ENCODE measurements at places on chromosomes 3 and 15.

- no peak for DNase-seq
Observed at GRCh38 chr3:94083261-94083660, 20.4 kb downstream of the NSUN3 start.

GRCh38 chr3:72308641-72309040 is 523.7 kb upstream of the PROK2 start:
- no peak for DNase-seq

GRCh38 chr3:177196456-177197040 is 734 bp downstream of the TBL1XR1 start:
- peak; percentile 66 for DNase-seq

DNA sequence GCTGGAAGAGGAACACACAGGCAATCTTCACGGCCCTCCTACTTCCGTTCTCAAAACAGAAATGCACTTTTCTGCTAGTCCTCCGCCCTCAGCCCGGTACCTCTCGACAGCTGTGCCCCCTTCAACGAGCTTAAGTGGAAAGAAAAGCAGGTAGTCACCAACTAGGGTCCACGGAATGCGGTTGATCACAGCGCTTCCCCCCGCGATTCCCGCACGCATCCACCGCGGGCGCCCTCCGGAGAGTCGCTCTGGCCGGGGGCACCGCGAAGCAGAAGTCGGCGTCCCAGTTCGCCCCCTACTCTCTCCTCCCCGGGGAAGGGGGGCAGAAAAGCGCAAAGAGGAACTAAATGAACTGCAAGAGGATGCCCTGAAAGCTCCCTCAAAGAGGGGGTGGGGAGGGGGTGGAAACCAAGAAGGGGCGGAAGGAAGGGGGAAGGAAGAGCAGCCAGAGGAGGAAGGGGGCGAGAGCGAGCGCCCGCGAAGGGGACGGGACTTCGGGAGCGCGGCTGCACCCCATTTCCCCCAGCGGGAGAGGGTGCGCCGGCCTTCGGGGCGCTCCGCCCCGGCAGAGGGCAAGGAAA is 738 bp downstream of the ACAP2 start:
- no peak for DNase-seq

GRCh38 chr15:65559941-65560340 is 29.7 kb downstream of the HACD3 start:
- DNase-seq: no peak

DNA sequence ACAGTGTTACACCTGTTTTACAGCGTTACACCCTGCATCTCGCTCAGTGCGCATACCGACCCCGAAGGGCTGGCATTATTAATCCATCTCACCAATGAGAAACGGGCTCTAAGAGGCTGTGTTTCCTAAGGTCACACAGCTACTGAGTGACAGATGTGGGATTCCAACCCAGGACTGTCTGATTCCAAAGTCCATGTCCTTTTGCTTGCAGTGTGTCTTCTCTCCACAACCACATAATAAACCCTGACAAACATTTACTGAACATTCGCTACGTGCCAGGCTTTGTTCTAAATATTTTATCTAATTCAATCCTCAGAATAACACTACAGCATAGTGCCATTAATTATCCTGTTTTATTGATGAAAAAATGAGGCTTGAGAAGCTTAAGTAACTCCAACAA is 79.1 kb downstream of the RAB11A start:
- no peak for DNase-seq

- DNase-seq: no peak
Observed at GRCh38 chr3:141643391-141643790, 94.7 kb upstream of the RNF7 start.

- no peak for DNase-seq
Observed at GRCh38 chr3:142735462-142735861, 11.6 kb downstream of the TRPC1 start.

GRCh38 chr3:52779837-52780585 is 2.6 kb downstream of the ITIH1 start:
- DNase-seq: no peak

DNA sequence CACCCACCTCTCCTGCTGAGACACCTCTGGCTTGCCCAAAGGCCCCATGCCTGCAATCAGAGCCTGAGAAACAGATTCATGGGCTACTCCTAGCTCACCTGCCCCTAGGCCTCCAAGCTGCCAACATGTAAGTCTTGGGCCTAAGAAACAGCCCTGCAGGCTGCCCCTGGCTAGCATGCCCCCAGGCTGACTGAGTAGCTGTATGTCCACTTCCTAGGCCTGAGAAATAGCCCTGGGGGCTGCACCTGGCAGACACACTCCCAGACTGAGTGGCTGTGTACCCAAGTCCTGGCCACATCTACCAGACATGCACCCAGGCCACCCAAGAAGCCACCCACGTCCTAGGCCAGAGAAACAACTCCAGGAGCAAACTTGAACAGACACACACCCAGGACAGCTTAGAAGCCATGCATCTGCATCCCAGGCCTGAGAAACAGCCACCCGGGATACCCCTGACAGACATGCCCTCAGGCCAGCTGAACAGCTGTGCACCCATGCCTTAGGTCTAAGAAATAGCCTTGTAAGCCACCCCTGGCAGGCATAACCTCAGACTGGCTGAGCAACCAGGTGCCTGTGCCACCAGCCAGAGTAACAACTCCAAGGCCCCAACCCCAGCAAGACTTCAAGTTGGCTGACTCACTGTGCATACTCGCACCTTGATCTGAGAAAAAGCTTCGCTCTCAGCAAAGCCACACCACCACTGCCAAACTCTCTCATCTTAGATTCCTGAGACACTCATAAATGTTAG is 12.0 kb upstream of the NRG4 start:
- no peak for DNase-seq

- DNase-seq: no peak
Observed at GRCh38 chr3:114320246-114320645, 26.4 kb downstream of the TIGIT start.

DNA sequence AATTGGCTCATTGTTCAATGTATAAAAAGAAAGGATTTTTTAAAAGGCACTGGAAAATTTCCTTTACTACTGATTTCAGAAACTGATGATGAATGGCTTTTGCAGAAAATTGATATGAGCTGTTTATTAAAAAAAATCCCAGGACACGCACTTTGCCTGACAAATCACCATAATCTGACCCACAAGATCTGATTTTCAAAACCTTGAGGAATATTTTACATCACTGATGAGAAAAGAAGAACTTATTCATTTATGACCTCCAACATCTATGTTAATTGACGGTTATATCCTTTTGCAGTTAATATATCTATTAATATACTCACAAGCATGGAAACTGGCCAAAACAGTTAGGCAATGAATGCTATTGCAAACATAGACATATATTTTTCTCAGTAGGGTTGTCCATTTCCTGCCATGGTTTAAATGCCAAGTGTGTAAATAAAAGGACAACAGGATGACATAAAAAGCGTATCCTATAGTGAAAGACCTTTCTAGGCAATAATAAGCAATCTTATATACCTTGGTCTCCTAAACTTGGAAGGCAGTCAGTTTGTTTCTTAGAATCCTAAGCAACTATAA is 109.7 kb upstream of the SLC7A14 start:
- DNase-seq: peak; percentile 74

GRCh38 chr3:3305084-3305483 is 125.6 kb upstream of the CRBN start:
- no peak for DNase-seq

DNA sequence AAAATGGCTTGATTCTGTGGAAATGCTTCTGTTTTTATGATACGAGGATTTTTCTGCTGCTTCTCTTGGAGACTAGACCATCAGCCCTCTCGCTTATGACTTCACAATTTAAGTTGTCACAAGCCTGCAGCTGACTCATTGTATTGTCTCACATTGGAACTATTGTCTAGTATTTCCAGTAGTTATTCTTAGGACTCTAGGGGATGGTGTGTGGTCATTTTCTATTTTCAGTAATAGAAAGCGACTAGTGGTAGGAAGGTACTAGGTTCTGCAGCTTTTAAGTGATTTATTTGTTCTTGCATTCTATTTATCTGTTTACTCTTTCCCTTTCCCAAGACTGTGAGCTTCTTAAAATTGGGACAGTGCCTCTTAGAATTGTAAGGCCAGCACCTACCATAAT is 66.3 kb upstream of the CRTC3 start:
- DNase-seq: no peak

DNA sequence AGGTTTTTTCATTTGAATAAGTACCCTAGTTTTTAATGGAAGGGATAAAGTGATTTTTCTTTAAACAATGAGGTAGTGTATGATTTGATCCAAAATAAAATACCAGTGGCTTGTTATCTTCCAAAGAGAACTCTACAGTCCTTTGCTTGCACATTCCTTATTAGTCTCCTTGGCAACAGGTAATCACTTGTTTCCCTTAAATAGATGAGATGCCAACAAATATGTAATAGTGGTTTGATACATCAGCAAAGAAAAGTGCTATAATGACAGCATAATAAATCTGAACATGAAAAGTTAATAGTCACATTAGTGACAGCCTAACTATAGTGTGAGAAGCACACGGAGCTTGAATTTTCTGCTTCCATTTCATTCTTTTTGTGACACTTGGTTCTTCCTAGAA is 360.2 kb downstream of the ZNF385D start:
- DNase-seq: no peak

GRCh38 chr3:48678056-48678455 is 7.7 kb downstream of the NCKIPSD start:
- no peak for DNase-seq

DNA sequence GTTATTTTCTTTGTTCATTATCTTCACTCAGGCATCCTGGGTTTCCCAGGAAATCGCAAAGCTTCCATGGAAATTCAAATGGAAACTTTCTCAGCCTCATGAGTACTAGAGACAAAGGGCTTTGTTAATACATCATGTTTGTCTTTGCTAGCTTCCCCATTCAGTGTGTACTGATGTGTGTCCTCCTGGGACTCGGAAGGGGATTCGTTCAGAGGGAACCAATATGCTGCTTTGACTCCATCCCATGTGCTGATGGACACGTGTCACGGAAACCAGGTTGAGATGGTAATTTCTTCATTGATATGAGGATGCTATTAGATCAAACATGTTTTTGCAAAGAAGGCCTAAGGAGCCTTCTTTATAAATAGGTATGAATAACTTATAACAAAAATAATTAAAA is 87.0 kb upstream of the KCNAB1 start:
- DNase-seq: no peak

DNA sequence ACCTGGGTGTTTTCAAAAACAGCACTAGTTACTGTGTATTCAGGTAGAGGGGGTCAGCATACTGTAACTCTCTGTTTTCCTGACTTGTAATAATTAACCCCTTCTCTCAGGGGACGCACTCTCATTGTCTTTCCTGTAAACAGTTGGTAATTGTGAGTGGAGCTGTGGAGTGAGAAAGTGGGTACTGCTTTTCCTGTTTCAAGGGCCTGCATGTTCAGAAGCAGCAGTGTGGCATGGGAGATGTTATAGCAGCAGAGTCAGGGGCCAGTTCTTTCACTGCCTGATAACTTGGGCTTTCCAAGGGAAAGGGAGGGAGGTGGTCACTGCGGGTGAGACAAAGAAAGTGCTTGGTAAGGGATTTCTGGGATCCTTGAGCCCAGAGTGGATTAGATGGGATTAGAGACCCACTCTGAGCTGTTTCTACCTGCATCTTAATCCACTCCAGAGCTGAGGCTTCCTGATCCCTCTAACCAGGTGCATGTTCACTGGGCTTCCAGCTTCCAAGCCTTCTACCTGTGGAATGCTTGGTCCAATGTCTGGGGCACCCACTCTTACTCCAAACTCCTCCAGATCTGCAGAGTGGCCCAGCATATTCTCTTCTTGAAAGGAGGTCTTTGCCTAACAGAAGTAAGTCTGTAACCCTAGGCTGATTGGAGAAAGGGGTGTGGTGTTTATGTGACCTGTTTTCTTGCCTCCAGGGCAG is 105.2 kb downstream of the RPLP1 start:
- no peak for DNase-seq

DNA sequence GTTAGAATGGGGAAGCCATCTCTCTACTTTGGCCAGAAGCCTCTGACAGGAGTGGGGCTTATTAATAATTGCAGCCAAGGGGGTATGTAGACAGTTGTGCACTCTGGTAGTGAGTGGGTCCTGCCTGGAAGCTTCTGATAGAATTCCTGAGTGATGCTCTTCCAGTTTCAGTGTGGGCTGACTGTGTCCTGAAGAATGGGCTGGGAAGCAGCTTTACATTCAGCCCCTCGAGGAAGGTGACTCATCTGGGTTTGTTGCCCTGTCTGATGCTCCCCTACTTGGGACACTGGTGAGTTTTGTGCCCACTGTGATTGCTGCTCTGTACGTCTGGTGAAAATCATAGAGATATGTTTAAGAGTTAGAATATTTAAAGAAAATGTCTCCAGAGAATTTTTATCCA is 444.7 kb upstream of the RBMS3 start:
- DNase-seq: no peak

GRCh38 chr15:91238644-91239425 is 138.8 kb downstream of the SV2B start:
- DNase-seq: no peak

DNA sequence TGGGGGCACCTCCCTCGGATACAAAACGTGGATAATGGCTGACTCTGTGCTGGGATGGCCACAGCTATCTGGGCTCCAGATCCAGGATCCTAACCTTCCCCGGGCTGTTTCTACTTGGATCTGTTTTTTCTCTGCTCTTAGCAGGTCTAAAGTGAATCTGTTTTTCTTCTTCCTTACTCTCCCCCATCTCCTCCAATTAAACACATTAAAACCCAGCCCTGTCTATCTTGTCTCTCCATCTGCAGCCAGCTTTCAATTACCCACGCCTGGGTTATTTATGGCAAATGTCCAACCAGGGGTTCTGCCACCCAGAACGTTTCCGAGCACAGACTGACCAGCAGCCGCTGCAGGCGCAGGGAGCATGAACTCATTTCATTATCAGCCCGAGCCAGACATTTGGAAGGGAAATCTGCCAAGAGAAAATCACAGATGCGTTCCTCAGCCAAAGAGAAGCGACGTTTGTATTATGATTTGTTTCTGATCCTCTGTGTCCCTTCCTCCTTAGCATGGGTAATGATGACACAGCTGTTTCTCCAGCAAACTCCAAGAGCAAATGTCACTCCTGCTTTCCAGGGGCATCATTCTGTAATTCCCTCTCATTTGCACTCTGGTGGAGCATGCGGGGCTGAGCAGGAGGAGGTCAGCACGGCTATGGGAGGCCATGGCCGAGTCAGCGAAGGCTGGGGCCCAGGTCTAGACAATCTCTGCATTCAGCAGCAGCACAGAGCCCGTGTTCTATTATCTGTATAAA is 42.0 kb downstream of the UMPS start:
- peak; percentile 87 for DNase-seq

- DNase-seq: peak; percentile 35
Observed at GRCh38 chr15:77634266-77634962, 1.7 kb upstream of the LINGO1 start.
